ENCODE measurements at places on chromosomes 2 and 18. TPM values are rescaled to one million over a fixed set of nuclear protein-coding genes. Genes with fewer than 3 reads are reported as not detected.
A peak's percentile ranks its signal among the peaks of the same experiment; 100 is the strongest.

The C2orf66 gene
- 0.27 TPM for polyA plus RNA-seq

- no peak for DNase-seq
Observed at GRCh38 chr2:44936275-44936674, 5.2 kb upstream of the SIX3 start.

DNA sequence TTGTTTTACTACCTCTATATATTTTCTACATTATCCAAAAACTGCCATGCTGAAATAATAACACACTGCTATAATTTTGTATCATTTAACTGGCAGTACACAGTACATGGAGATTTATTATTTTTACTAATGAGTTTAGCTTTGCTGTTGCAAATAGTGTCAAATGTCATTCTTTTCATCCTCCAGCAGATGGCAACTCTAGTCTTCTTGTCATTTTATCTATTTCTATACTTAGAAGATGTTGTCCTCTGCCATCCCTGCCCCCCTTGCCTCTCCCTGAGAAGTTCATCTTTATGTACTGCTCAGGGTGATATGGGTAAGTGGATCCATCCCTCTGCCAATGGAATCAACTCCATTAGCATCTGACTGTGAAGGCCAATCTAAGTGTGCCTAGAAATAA, 21.7 kb upstream of the LRRTM1 start:
- DNase-seq = peak; percentile 19

DNA sequence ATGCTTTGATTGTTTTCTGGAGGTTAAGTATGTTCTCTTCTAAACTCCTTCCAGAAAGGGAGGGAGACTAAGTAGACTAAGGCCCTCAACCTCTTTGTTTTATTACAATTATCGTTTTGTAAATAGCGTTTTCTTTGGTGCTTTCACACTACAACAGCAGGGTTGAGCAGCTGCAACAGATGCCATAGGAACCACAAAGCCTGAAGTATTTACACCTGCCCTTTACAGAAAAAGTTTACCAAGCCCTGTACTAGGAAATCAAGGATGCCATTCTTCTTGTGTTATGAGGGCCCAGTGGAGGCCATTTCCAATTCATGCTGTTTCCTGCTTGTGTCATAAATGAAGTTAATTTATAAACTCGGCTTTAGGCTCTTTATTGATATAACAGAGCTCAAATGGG, 914.8 kb downstream of the DCDC2C start:
- no peak for DNase-seq

GRCh38 chr18:26630596-26630995, 82.2 kb upstream of the KCTD1 start:
- DNase-seq = no peak

The TDRD15 gene
- not detected for polyA plus RNA-seq

- DNase-seq = no peak
Observed at GRCh38 chr2:105297216-105297615, 32.3 kb downstream of the TGFBRAP1 start.

DNA sequence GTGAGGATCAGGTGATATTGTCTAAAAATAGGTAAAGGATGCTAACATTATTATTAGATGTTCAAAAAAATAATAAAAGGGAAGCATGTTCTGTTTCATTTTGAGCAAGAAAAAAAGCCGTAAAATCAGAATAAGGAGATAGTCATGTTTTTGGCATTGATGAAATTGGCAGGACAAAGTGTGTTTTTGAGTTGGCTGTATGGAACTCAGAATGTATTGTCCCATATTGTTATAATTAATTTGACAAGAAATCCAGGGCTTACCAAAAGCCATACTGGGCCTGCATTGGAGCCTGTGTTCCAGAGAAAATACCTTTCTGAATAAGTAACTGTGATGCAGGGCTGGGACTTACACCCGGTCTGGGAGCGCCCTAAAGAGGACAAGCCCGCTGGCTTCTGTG, 232.0 kb downstream of the AGAP1 start:
- DNase-seq = no peak

All from IMR-90 (cell line).